Liver (tissue), 10 donors: ENCODE measurements at places on chromosomes 16 and 17.

GRCh38 chr17:9291912-9292560 lies 270.7 kb downstream of the NTN1 start:
- DNase-seq: peak; percentile 40

DNA sequence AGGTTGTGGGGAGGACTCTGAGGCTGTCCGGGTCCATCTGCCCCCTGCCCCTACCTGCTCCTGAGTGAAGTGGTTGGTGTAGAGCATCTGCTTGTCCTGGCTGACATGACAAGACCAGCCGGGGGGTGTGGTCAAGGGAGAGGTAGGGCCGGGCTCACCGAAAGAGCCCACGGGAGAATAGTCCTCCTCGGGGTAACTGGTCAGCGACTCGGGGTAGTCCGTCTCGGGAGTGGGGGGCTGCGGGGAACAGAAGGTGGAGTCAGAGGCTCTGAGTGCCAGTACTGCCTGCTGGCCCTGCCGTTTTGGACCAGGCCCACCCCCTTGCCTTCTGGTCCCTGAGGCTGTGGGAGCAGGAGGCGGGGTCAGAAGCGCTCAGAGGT lies 27.8 kb downstream of the ARHGAP27 start:
- DNase-seq: no peak

- peak; percentile 69 for DNase-seq
Measured at GRCh38 chr16:24539850-24540601, 660 bp downstream of the RBBP6 start.

DNA sequence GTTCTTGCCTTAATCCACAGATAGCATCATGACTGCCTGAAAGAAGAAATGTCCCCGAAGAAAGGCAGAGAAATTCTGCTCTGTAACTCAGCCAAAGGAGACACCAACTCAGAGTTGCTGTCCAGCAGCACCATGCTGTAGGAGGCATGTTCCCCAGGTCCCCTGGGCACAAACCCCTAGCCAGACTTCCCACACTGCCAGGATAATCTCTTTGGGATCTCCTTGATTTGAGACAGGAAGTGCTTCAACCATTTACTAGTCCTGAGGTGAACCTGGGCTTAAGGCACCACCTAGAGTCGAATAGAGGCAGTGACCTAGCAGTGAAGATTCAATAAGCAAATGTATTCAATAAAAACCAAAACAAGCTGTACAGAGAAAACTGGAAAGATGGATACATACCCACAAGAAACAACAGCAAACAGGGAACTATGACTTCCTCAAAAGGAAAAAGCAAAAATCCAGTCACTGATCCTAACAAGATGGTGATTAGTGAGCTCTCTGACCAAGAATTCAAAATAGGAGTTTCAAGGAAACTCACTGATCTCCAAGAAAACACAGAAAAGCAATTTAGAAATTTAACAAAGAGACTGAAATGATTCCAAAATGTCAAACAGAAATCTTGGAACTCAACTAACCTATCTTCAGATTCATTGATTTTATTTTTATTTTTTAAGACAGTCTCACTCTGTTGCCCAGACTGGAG lies 5.7 kb downstream of the OR4D2 start:
- no peak for DNase-seq

DNA sequence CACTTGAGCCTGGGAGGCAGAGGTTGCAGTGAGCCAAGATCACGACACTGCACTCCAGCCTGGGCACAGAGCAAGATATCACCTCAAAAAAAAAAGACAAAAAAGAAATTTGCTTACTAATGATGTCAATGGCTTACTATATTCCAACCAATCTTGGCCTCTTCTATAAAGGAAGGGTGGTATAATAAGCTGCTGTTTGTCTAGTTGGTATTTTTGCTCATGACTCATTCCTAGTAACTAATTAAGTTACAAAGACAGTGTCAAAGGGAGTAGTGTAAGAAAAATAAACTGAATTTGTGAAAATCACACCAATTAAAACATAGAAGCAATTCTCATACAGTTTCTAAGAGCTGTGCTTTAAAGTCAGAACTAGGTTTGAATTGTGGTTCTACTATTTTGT lies 82.5 kb downstream of the NLK start:
- DNase-seq: no peak

GRCh38 chr17:49316889-49317675 lies 45.0 kb downstream of the ZNF652 start:
- DNase-seq: no peak

DNA sequence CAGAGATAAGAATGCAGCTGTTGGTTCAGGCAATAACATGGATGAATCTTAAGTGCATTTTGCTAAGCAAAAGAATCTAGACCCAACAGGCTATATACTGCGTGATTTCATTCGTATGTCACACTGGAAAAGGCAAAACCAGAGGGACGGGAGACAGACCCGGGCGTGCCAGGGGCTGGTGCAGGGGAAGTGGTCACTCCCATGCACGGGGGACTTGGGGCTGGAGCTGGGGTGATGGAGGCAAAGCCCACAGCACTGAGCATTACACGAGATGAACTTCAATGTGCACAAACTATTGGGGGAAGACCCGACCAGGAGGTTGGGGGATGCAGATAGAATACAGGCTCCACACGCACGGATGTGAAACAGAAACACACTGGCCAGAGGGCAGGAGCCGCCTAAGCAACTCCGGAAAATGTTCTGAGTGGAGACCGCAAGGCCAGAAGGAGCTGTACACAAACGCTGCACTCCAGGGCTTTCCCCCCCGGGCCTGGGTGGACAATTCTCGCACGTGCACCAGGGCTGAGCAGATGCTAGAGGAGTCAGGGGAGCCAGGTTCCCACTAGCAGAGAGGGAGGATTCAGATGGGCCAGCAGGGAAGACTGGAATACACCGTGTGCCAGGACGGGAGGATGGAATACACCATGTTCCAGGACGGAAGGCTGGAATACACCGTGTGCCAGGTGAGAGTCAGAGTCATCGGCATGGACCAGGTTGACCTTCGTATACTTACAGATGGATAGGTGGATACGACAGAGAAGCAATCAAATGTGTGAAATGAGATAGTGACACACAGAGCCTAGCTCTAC lies 11.3 kb downstream of the LMF1 start:
- DNase-seq: no peak

- DNase-seq: no peak
Measured at GRCh38 chr17:40168262-40168832, 8.9 kb upstream of the RAPGEFL1 start.

GRCh38 chr17:76530095-76530723 lies 7.3 kb downstream of the CYGB start:
- DNase-seq: no peak

DNA sequence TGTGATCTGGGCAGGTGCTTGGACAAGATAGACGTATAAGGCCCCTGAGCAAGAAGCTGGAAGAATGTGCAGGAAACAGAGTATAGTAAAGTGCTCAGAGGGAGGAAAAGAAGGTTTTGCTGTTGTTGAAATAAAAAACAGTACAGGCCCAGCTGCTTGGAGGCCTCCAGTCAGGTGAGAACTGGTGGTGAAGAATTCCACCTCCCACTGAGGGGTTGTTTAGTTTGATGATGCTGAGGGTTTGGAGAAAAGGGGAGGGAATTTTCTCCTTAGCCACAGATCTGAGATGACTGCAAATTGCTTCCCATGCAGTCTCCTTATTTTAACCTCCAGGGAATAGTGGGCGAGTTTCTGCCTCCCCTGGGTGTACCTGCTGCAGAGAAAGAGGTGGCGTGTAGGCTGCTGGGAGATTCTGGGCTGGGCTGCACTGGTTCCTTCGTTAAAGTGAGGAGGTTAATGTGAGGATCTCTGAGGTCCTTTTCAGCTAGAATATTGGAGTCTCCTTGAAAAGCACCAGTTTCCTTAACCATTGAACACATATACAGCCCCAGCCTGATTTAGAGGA lies 25.8 kb downstream of the SMPD3 start:
- no peak for DNase-seq

- no peak for DNase-seq
Measured at GRCh38 chr16:11950388-11950787, 8.5 kb upstream of the NPIPB2 start.

DNA sequence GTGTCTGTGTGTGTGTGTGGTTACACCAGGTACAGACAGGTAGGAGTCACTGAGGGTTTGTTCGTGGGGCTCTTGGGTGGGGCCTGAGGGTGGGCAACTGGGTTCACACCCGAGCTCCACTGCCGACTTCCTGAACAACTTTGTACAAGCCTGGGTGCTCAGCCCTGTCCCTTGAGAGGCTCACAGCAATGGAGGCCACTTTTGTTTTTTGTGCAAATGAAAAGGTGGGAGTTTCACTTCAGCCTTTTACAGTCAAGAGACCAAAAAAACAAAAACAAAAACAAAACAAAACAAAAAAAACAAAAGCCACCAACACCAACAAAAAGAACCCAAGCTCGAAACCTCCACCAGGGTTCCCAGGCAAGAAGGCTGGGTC lies 2.4 kb downstream of the RHBDF2 start:
- DNase-seq: no peak

GRCh38 chr16:78034530-78034929 lies 12.2 kb downstream of the CLEC3A start:
- DNase-seq: no peak

DNA sequence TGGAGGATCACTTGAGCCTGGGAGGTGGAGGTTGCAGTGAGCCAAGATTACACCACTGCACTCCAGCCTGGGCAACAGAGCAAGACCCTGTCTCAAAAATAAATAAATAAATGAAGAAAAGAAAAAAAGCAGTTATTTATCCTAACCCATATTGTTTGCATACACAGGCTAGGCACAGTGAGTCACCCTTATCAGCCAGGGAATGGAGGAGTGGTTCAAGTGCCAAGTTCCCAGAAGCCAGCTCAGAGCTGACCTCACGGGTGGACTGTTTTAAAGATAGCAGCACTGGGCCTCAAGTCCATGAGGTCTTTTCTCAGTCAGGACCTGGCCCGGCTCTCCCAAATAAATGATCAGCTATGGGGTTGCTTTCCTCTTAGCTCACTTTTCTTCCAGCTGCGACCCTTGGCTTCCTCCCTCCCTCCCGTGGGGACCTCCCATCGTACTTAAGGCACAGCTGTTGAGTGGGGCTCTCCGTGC lies 22.6 kb upstream of the MGAT5B start:
- no peak for DNase-seq

GRCh38 chr17:45339646-45340605 lies 23.1 kb upstream of the MAP3K14 start:
- DNase-seq: no peak

- DNase-seq: no peak
Measured at GRCh38 chr17:49388692-49389513, 25.8 kb downstream of the PHB1 start.

DNA sequence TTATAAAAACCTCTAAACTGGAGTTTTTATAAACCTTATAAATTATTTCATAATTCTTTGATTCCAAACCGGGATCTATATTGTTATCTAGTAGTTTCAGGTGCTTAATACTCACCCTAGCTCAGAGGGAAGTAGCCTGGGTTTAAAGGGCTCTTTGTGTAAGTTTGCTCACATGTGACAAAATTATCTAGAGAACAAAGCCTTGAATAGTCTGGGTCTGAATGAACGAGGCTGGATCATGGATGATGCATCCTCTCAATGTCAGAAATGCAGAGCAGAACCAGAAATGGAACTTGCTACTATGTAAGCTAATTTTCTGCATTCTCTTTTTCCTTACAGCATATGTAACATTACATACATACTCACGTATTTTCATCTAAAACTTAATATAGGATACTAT lies 103.9 kb upstream of the NETO2 start:
- no peak for DNase-seq

DNA sequence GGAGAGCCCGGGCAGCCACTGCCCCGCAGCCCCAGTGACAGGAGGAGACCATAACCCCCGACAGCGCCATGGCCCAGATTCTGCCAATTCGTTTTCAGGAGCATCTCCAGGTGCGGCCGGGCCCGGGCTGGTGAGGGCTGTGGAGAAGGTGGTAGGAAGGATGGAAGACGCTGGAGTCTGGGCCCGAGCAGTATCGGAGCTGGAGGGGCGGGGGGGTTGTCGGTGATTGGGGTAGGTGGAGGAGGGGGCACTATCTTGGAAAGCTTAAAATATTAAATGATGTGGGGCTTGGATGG lies 317 bp downstream of the CLTC start:
- DNase-seq: no peak

DNA sequence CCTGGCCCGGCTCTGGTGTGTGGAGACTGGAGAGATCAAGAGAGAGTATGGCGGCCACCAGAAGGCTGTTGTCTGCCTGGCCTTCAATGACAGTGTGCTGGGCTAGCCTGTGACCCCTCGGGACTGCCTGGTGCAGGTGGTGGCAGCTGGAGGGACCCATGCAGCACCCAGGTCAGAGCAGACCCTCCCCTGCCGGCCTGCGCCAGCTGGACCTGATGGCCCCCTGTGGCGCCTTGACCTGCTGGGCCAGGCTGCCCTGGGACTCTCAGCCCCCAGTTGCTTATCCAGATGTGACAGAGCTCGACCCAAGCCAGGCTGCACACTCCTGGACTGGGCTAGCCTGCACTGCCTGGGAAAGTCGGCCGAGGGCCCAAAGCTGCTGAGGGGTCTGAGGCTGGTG lies 1.9 kb downstream of the BRICD5 start:
- no peak for DNase-seq

DNA sequence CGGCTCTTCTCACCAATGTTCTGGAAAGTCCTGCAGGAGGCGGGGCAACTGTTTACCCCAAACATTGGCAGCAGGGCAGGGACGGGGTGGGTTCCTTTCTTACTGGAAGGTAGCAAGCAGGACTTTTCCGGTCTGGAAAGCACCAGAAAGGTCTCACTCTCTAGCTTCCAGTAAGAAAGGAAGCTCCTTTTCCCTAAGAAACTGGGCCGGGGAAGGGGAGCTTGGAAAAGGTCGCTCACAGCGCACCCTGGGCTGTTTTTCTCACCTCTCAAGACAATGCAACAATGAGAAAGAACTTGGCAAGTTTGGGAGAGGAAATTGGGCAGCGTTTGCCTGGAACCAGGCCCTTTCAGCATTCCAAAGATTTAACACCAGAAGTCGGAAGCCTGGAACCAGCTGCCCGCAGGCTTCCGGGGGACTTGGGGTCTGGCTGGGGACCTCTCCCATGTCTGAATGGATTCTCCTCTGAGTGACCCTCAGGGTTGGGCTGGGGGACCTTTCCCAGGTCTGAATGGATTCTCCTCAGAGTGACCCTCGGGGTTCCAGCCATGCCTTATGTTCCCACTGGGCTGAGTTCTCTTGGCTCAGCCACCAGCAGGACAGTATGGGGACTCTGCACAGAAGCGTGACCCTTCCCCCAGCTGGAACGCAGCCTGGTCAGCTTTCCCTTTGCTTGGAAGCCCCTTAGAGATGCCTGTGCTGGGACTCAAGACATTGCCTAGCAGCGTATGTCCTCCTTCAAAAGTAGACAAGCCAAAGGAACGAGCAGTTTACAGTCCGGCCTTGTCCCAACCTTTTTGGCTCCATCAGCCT lies 166.5 kb upstream of the PLCG2 start:
- no peak for DNase-seq

- no peak for DNase-seq
Measured at GRCh38 chr17:57584050-57584551, 161.0 kb downstream of the CCDC182 start.

DNA sequence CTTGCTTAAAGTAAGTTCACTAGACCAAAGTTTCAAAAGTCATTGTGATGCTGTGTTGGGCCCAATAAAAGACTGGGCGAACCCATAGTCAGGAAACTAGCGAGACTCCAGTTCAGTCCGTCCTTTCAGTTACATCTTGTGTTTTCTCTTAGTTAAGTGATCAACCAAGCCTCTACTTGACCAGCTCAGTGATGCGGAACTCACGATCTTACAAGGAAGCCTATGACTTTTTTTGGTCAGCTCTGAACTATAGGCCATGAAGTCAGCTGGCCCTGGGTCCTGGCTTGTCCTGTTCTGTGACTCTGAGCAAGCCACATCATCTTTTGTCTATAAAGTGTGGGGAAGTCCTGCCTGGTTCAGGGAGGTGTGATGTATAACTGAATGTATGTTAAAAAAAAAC lies 21.7 kb upstream of the WSCD1 start:
- no peak for DNase-seq
